ENCODE measurements at places on chromosomes 4 and X.

- no peak for DNase-seq
These were observed 48.4 kb downstream of the RWDD4 start for GRCh38 chr4:183610613-183611012.

DNA sequence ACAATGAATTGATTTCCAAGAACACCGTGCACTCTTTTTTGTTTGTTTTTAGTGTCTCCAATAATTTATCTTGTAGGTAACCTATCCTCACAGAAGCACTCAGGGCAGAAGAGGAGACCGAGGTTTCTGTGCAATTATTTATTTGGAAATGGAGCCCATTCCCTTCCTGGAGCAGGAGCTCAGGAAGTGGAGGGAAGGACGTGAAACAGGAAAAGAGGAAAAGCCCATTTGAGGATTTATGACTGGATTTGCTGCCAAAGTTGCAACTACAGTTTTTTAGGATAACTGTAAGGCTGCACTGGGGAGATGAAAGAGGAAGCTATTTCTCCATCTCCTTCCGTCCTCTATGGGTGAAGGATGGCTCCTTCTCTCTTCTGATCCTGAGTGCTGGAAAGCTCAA lies 31.7 kb upstream of the MXRA5 start:
- DNase-seq: no peak

DNA sequence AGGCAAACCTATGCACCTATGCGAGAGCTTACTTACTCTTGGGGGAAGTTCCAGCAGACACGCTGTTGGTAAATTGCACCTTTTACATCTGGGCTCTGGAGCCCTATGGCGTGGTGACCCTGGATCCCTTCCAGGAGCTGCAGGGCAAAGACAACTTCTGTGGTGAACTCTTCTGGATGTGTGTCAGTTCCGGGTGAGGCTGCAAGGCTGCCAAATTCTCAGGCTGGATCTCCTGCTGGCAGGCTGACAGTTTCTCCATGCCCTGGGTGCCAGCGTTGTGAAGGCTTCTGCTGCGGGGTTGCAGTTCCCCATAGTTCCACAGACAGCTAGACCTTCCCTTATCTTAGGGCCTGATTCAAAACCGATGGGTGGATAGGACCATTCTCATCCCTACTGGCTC lies 37.9 kb downstream of the RAP2C start:
- DNase-seq: no peak

DNA sequence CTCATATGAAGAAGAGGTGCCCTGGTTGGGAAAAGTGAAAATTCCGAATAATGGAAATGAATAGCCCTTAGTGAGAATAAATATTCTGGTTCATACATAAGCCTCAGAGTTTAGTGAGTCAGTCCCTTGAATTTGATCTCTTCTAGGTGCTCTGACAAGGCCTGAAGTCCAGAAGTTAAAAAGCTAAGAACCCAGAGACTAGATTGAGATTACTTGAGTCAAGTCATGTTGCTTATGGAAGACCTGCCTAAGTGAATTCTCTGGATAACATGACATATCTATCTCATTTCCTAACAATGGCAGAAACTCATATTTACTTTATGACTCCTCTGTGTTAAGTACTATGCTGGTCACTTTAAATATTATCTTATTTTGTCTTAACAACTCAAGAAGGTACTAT lies 10.5 kb upstream of the PRSS48 start:
- no peak for DNase-seq

DNA sequence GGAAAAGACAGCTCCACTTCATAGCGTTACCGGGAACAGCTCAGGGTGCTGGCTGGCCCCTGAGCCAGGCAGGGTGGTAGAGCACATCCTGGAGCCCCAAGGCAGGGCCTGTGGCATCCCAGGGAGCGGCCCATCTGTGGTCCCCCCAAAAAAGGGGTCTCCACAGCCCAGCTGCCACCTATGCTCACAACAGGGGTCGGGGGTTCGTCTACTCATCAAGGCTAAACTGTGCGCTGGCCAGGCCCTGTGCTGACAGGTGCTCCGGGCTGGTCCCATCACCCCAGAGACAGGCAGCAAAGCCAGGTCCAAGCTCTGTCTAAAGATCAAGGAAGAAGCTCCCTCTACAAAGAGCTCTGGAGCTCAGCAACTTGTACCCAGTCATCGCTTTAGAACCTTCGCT lies 77.9 kb downstream of the DCTD start:
- no peak for DNase-seq

DNA sequence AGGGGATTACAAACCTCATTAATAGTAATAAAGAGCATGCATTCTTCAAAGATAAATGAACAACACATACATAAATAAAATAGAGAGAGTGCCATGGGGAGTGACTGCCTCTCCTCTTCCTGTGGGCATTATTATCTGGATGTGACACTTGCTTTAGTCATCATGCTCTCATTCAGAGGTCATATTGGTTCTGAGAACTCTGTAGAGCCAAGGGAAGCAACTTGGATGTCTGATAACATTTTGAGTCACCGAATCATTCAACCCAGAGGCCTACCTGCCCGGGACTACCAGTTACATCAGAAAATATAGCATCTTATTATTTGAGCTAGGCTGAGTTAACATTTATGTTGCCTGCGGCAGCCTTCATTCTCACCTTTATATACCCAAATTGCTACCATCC lies 489.5 kb downstream of the STIM2 start:
- DNase-seq: no peak

DNA sequence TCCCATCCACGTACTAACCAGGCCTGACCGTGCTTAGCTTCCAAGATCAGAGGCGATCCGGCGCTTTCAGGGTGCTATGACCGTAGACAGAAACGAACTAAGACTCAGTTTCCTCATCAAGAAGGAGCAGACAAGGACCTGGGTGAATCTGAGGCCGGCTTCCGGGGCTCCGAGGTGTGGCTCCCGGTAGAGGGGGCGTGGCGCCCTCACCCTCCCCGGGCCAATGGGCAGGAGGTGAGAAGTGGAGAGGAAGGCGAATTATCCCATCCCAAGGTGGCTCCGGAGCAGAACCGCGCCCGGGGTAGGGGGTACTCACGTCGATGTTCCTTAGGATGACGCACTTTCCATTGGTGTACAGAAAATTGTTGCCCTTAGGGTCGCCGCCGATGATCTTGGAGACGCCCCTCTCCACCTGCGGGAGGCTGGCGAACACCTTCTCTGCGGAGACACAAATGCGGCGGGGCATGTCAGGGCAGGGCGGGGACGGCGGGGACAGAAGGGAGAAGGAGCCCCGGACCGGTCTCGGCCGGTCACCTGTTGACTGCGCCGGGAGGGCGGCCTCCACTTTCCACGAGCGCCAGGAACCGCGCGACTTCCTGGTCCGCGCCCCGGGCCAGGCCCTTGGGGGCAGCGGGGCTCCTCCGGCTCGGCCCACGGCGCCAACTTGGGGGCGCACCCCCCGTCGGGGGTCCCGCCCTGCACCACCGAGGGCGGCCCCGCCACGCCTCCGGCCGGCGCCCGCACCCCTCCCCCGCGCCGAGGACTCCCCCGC lies 616 bp downstream of the WDR1 start:
- peak; percentile 49 for DNase-seq

- DNase-seq: no peak
These were observed 3.2 kb downstream of the SCARB2 start for GRCh38 chr4:76210452-76210851.

DNA sequence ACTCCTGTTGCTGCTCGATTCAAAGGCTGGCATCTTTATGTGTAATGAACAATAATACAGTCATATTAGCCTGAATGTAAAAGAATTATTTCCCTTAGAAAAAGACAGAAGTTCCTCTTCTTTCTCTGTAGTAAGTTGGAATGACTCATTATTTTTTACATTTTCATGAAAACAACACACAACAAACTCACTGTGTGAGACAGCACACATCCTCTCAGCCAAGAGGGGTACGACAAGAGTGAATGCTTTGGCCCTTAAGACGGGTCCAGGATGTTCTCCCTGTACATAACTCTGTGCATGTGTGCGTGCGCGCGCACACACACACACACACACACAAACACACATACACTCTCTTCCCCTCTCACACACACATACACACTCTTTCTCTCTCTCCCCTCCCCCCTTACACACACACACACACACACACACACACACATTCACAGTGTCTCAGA lies 72.8 kb downstream of the MANBA start:
- no peak for DNase-seq

GRCh38 chrX:58025979-58026378 lies 115.7 kb upstream of the ZXDA start:
- DNase-seq: no peak

DNA sequence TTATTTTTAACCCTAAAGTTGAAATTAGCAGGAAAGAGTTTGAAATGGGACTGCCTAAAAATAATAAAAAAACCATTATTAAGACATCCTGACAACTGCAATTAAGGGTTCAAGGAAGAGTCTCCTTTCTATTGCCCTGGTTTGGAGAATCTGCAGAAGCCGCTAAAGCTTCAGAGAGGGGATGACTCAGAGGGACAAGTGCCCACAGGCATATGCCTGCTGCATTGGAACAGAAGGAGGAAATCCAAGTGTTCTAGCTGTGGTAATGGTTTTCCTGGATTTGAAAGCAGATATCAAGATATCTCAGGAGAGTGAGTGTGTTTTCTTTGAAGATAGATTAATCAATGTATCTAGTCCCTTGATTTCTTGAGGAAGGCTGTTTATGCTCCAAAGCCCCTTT lies 235.1 kb upstream of the TAPT1 start:
- no peak for DNase-seq

DNA sequence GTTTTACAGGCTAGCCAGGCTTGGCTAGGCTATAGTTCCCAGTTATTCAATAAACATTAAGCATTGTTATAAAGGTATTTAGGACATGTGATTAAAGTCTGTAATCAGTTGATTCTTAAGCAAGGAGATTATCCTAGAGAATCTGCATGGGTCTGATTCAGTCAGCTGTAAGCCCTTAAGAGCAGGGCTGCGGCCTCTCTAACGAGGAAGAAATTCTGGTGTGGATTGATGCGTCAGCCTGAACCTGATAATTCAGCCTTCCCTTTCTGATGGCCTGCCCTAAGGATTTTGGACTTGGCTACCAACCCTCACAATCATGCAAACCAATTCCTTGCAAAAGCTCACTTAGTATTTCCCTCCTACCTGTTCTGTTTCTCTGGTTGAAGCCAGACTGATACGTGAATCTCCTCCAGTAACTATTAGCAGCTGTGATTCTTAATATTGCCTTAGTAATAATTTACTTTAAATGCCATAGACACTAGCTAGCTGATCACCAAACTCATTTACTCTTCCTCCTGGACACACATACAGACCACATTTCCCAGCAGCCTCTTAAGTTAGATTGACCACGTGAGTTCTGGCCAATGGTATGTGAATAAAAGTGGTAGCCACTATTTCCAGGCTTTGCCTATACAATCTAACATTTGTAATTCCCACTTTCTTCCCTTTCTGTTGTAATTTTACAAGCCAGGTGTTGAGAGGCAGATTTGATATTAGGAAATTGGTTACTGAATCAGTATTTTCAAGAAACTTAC lies 678.0 kb upstream of the INTU start:
- no peak for DNase-seq

DNA sequence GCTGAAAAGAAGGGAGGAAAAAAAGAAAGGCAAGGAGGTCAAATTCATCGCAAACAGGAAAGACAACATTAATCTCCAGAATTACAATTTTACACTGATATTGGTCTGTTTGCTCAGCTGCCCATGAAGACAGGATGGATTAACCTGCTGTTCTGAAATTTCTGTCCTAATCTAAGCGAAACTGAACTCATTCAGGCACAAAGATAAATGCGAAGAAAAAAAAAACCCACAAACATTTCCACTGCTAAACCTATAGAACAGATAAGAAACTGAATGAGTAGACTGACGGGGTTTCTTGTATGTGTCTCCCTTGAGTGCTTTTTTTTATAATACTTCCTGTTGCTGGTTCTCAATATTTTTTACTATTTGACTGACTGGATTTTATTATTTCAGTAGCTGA lies 251.8 kb upstream of the FTHL17 start:
- DNase-seq: no peak

- DNase-seq: no peak
These were observed 44.5 kb downstream of the NEK1 start for GRCh38 chr4:169567916-169568315.

GRCh38 chrX:123570011-123570590 lies 162.8 kb downstream of the THOC2 start:
- DNase-seq: no peak

GRCh38 chr4:184281231-184282139 lies 63.8 kb upstream of the ENPP6 start:
- no peak for DNase-seq

DNA sequence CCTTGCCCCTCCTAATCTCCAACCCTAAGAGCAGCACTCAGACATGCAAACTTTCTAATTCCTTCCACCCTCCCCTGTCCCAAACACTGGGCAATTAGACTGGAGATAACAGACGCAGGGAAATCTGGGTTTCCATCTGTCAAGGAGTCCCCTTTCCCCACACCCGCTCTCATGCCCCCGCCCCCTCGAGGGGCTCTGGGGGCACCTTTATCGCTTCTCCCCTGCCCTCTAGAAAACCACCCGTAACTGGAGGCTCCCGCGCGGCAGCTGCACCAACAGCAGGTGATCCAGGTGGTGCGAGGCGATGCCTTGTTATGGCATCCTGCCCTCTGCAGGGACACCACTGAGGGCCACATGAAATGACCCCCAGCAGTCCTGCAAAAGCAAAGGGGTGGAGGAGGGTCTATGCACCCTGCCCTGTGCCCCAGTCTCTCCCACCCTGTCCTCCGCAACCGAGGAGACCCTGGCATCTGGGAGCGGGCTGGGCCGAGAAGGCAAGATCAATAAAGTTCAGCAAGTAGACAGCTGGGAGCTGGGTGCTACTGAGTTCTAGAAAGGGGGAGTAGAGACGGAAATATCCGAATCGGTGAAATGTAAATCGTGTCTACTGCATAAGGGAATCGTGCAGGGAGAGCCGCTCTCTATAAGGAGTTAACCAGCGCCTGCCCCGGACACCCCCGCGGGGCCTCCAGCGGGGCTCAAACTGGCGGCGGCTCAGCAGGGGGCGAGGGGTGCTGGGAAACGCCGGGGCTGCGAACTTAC lies 1.6 kb downstream of the KCTD8 start:
- no peak for DNase-seq

GRCh38 chrX:12137951-12138360 lies 317 bp upstream of the FRMPD4 start:
- no peak for DNase-seq

DNA sequence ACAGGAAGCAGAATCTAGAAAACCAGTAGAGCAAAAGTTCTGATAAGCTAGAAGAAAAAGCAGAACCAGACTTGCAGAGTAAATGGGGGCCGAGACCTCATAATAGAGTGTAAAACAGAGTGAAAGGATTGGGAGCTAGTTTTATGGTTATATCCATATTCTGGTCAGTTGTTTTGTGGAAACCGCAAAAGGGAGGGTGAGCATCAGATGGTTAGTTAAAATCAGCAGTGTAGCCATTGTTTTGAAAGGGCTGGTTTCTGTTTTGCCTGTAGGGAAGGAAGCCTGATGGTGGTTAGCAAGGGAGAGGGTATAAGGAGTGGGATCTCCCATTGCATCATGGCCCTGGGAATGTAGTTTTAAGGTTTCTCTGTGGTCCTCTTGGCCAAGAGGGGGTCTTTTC lies 17.2 kb upstream of the CCNI start:
- no peak for DNase-seq

- no peak for DNase-seq
These were observed 167.0 kb upstream of the IL15 start for GRCh38 chr4:141469392-141469791.

GRCh38 chr4:175646802-175647201 lies 165.3 kb downstream of the GPM6A start:
- DNase-seq: no peak
